IMR-90 (cell line): ENCODE measurements at places on chromosomes 2 and 18. TPM values are rescaled to one million over a fixed set of nuclear protein-coding genes. Genes with fewer than 3 reads are reported as not detected.

Gene EVX2
- total RNA-seq = not detected in 2 replicates

Gene TTN
- 0.18 and 0.83 TPM in 2 replicates for total RNA-seq

Gene MYO5B
- 0.54 and 0.56 TPM in 2 replicates for total RNA-seq

Gene IL36A
- not detected in 2 replicates for total RNA-seq

Gene RESP18
- total RNA-seq = not detected in 2 replicates

Gene CFAP65
- not detected in 2 replicates for total RNA-seq

Gene CRACDL
- total RNA-seq = not detected in 2 replicates
